ENCODE measurements at places on chromosomes 16 and 17.

DNA sequence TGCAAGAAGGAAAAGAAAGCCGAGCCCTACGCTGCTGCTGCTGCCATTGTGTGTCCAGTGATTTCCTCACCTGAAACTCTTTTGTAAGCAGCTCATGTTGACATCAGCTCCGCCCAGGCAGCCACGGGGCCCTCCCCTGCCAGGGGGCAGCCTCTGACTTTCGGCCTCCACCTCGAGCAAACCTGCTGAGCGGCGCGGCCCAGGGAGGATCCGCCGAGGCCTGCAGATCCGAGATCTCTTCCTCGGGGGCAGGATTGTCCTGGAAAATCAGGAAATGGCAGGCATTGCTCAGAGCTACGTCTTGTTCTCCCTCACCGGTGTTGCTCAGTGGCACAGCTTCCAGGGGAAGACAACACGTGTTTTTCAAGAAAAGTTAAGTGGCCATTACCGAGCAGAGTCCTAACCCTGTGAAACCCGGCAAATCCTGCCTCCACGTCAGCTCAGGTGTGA, 35.6 kb upstream of the ZNF750 start:
- no peak for DNase-seq

DNA sequence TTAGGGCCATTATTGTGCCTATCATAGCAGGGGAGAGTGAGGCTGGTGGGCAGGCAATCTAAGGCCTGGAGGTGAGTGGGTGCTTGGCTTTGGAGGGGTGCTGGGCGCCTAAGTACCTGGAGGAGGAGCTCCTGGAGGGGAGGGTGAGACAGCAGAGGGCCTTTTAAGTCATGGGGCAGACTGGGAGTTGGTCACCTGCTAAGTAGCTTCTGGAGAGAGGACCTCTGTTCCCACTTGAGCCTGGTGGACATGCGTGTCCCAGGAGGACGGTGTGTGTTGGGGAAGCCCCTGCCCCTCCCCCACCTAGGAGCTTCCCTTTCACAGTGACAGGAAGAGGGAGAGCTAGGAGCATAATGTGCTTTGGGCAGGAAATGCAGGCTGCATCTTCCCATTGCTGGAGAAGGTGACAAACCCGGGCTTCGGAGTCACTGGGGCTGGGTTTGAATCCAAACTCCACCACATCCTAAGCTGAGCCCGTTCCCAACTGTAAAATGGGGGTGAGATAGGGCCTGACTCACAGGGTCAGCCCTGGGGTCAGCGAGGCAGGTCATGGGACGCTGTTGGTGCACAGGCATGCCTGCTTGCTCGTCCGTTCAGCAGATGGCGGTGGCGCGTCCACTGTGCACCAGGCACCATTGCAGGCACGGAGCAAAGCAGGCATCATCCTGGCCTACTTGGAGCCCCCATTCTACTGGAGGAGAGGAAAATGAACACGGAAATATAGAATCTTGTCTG, 37.9 kb downstream of the CMIP start:
- DNase-seq, result no peak

GRCh38 chr17:4849011-4849536, 15.9 kb downstream of the MINK1 start:
- DNase-seq, result no peak

DNA sequence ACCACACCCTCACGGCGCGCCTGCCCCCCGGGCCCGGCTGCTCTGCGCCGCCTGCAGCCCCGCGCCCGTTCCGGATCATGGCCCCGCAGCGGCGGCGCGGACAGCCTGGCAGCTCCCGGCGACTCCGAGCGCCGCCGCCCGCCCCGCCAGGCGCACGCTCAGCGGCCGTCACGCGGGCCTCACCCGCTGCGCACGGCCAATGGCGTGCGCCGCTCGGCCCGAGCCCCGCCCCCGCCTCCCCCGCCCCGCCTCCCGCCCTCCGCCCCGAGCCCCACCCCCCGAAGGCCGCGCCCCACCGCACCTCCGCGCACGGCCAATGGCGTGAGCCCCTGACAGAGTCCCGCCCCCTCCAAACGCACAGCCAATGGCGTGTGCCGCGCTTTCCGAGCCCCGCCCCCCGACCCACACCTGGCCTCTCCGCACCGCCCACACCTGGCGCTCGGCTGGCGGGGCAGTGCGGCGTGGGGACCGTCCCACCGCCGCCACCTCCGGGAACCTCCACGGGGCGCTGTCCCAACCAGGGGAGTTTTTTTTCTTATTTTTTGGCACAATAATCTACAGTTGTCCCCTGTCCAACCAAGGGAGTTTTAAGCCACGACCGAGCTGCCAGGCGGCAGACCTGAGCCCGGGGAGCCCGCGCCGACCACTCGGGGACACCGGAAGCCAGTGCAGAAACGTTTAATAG, at the start of gene PCYT2:
Gene PCYT2, minus strand, starts transcription at position 123 of the 685 bp plus-strand sequence. Its CDS starts 44 bp downstream, at position 79.
- DNase-seq, result no peak

DNA sequence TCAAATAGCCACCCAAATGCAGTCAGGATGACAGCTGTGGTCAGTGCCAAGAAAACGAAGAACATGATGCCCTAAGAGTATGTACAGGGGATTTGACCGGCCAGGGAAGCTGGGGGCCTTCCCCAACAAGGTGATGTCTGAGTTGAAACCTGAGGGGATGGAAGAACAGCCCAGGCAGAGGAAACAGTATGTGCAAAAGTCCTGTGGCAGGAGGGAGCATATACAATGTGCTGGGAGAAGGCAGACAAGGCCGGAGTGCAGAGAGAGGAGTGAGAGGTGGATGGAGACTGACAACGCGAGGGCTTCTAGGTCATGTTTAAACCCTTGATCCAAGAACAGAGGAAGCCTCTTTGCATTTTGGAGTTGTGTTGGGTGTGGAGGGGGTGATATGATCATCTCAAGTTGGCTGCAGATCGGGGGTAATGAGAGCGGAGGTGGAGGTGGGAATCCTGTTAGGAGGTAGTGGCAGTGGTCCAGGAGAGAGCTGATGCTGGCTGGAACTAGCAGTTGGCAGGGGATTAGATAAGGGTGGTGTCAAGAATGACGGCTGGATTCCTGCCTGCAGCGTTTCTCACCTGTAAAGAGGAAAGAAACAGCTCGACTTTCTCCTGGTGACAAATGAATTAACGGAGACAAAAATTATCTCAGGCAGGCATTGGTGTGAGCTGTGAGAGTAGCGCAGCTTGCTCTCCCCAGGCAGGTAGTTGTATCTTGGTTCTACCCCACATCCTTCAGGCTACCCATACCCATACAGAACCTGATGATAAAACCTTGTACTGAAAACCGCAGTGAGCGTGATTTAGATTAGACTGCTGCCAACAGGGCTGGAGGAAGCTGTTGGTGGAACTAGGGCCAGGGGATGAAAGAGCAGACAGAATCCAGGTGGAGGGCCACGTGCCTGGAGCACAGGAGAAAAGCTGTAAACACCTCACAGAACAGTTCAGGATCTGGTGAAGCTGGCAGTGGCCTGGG, 37.2 kb upstream of the NGFR start:
- no peak for DNase-seq

GRCh38 chr17:57021226-57021940, 43.5 kb downstream of the SCPEP1 start:
- DNase-seq, result no peak

DNA sequence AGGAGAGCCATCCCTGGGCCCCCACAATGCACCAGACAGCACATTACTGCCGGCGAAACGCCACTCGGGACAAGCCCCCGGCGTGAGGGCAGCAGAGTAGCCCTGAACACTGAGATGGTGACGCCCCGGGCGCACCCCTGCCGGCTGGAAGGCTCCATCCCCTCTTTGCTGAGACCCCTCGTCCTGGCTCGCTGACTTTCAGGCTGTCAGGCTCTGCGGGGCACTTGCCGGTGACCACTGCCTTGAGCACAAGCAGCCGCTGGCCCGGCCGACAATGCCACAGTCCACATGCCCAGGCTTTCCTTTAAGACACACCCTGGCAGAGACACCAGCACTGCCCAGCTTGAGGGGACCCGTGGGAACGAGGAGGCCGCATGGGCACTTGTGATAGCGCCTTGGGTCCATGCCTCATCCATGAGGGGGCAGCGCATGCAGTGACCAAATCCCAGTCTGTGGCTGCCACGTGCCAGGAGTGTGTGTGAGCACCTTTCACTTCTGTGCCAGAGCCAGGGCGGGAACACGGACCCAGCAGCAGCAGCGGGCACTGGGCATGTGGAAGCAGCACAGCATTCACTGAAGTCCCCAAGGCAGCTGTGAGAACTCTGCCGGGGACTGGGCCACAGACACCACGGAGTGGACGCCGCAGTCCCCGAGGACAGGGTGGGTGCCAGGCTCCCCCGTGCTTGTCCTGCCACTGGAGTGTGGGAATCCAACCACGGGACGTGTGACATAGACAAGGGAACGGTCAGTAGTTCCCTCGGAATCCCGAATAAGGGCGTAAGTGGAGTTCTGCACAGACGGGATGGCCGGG, 24.5 kb downstream of the NDUFAF8 start:
- no peak for DNase-seq

DNA sequence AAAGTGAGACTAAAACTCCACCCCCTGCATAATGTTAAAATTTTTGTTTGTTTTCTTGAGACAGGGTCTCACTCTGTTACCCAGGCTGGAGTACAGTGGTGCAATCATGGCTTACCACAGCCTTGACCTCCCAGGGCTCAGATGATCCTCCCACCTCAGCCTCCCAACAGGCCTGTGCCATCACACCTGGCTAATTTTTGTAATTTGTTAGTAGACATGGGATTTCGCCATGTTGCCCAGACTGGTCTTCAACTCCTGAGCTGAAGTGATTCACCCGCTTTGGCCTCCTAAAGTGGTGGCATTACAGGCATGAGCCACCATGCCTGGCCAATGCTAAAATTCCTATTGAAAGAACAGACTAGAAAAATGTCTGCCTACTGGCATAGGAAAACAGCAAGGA, 103.8 kb downstream of the TRIM37 start:
- no peak for DNase-seq

DNA sequence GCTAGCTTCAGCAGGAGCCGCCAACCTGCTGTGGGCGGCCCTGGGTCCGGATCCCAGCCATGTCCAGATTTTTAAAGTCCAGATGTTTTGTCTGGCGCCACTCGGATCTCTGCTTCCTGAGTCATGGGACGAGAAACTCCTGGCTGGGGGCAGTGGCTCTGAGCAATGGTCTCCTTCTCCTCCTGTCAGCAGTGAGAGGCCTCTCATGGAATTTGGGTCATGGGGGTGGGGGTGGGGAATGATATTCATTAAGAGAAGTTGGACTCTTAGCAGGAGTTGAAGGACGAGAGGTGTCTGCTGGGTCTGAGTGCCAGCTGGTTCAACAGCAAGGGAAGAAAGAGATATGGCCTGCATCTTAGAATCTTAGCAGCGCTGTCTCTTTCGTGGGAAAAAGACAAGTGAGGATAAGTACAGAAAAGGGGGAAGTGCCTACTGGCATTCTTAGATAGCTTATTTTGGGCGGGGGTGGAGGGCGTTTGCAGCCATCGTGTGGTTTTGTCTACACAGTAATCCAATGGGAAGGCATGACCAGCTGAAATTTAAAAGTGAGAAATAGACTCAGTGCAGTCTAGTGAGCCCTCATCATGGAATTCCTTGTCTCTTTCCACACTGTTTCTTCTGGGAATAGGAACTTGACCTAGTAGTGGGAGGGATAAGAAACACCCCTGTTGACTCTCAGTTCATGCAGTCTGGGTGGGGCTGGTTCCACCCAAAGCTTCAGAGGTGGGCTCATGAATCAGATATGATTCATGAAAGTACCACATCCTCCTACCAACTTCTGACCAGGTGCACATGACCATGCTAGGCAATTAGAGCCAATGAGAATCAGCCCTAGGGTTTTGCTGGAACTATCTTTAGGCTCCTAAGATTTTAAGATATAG, 80.5 kb downstream of the MYH13 start:
- no peak for DNase-seq

- no peak for DNase-seq
These were observed 315.2 kb downstream of the FOXL1 start for GRCh38 chr16:86893506-86893905.

- DNase-seq, result no peak
These were observed 22.4 kb upstream of the TEKT1 start for GRCh38 chr17:6853764-6854442.

DNA sequence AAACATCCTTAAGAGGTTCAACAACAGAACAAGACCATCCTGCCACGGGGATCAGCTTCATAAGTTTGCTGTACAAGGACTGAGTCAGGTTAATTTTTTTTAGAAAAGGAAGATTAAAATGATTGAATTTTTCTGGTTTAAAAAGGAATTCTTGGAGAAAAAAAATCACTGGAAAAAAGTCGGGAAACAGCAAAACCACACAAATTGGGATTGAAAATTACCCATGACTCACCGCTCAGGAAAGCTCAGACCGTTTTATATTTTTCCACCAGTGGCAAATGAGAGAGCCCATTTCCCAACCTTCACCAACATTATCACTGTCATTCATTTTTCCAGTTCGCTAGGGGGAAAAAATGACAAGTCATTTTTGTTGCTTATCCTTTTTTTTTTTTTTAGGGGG, 46.6 kb downstream of the MRM3 start:
- no peak for DNase-seq

DNA sequence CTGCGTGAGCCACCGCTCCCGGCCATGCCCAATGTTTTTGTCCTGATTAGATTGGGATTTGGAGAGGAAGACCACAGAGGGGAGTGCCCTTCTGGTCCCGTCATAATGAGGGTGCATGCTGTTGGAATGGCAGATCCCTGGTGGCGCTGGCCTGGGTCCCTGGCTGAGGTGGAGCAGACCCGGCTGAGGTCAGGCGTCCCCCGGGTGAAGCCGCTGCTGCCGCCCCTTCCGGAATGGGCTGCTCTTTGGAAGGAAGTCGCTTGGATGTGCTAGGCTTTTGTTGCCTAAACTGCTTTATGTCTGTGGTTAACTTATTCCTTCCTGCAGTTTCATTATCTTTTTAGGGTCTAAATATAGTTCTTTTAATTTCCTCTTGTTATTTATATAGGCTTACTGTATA, 120.3 kb upstream of the CHMP6 start:
- no peak for DNase-seq

DNA sequence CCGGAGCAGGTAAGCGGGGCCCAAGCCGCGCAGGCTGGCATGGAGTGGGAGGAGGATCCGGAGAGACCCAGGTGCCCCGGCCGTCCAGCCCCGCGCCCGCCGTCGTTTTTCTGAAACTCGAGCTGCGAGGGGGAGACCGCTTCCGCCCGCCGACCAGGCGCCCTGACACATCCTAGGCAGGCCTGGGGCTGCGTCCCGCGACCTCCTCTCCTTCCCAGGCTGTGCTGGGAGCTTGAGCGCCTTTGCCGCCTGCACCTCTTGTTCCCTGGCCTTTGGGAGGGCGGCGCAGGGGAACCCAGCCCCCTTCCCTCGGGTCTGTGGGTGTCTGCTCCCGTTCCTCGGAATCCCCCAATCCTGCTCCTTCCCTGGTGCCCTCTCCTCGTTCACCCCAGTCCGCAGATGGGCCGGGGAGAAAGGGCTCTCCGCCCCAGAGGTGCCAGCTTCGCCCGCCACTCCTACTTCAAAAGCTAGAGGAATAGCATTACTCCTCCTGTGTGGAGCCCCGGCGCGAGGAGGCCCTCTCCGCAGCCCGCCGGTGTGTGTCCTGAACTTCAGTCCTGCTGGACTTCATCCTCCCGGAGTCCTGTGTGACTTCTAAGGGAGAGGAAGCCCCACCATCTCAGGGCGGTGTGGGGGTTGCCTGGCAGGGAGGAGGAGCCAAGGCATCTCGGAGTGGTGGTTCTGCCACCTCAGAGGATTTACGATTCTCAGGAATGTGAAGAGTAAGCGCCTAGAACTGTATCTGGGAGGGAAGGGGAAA, 1.0 kb downstream of the NHERF1 start:
- no peak for DNase-seq

All from vagina (tissue), 2 donors.